AG20443 (cell line): ENCODE measurements at places on chromosomes 2 and 18.

DNA sequence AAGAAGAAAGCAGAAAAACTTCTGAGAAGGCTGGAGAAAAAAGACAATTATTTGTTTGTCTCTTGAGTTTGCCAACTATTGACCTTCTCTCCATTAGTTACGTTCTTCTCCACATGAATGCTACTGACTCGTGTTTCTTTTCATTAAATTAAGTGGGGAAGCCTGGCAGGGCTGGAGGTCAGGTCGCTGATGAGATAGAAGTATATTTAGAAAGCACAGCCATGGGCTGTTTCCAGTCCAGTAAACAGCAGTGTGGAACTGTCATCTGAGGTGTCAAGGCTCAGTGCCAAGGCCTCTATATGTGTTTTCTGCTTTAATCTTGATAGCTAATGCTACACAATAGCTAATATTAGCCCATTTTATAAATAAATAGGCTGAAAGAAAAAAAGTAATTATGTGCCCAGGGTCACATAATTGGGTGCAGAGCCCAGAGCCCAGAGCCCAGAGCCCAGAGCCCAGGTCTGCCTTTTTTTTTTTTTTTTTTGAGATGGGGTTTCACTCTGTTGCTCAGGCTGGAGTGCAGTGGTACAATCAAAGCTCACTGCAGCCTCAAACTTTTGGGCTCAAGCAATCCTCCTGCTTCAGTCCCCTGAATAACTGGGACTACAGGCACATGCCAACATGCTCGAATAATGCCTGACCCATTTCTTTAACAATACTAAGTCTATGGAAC lies 6.3 kb downstream of the MSGN1 start:
- no peak for DNase-seq

DNA sequence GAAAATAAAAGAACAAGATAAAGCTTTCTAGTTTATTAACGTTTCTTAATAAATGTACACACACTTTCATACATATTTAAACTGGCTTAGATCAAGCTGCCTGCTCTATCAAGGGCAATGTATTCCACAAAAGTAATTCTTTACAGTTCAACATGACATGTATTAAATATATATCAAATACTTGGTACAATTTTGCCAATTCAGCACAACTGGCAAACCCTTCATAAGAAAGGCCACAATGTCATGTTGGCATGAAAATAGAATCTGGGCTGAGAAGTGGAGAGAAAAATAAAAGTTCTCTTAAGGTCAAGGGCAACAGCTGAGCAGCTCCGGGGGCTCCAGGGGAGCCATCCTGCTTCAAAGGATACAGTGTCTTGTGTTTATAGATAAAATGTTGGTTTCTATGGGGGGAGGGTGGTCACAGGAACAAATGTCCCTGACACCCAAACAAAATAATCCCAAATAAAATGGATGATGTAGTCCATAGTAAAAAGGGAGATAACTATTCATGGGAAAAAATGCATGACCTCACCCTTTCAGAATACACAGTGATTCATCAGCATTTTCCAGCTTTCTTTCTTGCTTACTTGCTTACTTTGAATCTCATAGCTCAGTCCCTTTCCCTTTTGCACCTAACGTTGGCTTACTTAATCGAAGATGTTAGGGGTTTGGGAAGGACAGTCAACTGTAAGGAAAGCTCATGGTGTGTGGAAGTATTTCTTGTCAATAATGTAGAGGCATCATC lies 494.9 kb downstream of the NYAP2 start:
- DNase-seq, result peak; percentile 56

DNA sequence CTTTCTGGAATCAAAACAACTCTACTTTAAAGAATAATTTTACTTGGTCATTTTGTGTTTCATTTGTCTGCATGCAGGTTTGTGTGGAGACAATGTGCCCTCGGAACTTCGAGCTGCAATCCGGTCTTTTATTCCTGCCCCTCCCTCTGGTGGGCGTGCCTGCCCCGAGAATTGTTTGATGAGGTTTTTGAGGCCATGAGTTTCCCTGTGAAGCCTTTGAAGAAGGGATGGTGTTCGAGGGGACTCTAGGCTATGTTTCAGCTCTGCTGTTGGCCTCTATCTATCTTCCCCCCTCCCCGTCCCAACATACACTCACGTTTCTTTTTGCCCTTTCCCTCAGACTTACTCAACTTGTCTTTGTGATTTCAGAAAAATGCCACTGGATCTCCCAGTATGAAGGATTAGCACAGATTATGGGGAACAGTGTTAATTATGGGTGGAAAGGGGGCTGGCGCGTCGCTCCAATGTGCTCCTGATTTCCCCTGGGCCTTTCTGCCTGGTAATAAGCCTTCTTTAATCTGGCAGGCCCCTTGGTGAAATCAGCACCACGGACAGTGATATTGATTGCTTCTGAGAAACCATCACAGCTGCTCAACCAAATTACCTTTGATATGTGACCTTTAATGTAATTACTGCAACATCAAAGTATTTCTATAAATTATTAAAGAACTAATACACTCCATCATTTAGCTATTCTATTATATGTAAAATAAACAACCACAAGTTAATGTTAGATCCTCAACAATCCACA lies 82.2 kb downstream of the CELF4 start:
- DNase-seq, result peak; percentile 55

DNA sequence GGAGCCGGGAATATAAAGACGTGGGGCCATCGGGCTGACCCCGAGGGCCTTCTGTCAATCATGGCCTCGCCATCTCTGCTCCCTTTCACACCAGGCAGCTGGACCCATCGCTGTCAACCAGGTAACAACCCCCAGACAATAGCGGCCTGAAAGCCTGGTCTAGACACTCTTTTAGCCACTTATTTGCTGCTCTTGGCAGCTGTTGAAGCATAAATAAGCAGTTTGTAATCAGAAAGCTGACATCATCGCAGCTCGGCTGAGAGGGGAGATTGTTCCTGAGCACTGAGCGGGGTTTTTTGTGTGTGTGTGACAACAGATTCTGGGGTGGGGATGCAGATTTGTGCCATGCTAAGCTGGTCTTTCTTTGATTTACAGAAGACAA lies 423.6 kb upstream of the POU3F3 start:
- DNase-seq, result no peak

GRCh38 chr18:36934884-36935283 lies 106.0 kb downstream of the KIAA1328 start:
- DNase-seq, result peak; percentile 44

GRCh38 chr2:148594216-148594615 lies 50.3 kb upstream of the EPC2 start:
- DNase-seq, result no peak

GRCh38 chr2:45898819-45899218 lies 247.3 kb downstream of the PRKCE start:
- no peak for DNase-seq

GRCh38 chr2:239246723-239247122 lies 154.1 kb downstream of the HDAC4 start:
- DNase-seq, result no peak

- DNase-seq, result no peak
Observed at GRCh38 chr2:202022755-202023154, 10.9 kb upstream of the FZD7 start.

GRCh38 chr18:7562491-7562890 lies 4.6 kb upstream of the PTPRM start:
- DNase-seq, result no peak

- DNase-seq, result no peak
Observed at GRCh38 chr2:226423498-226423960, 376.1 kb downstream of the IRS1 start.

DNA sequence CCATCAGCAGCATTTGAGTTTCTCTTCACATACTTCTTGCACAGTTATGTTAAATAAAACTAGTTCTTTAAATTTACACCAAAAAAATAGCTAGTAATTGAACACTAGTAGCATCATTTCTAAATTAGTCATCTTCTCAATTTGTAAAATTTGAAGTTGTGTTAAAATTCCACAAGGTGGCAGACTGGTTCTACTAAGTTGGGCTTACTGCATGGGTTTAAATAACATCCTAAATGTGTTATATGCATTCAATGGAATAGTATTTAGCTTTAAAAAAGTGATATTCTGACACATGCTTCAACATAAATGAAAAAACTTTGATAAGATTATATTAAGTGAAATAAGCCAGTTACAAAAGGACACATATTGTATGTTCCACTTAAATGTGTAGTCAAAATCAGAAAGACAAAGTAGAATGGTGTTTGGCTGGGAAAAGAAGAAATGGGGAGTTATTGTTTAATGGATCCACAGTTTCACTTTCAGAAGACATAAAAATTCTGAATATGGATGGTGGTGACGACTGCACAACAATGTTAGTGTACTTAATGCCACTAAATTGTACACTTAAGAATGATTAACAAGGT lies 28.7 kb upstream of the RPRD1A start:
- peak; percentile 44 for DNase-seq

DNA sequence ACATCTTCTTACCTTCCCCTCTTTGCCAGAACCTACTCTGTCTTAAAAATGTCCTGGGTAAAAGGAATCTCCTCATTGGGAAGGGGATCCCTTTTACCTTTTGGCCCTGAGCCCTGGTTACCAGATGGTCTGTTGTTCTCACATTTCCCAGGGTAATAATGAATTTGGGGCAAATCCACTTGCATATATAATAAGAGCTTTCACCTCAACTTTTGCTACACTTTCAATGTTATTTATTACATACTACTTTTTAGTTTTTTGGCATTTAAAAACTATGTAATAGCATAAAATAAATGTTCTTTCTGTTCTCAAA lies 15.0 kb downstream of the CERS6 start:
- no peak for DNase-seq

- DNase-seq, result peak; percentile 14
Observed at GRCh38 chr18:51066273-51066672, 36.3 kb downstream of the SMAD4 start.

- no peak for DNase-seq
Observed at GRCh38 chr2:106117882-106118684, 76.0 kb downstream of the UXS1 start.

DNA sequence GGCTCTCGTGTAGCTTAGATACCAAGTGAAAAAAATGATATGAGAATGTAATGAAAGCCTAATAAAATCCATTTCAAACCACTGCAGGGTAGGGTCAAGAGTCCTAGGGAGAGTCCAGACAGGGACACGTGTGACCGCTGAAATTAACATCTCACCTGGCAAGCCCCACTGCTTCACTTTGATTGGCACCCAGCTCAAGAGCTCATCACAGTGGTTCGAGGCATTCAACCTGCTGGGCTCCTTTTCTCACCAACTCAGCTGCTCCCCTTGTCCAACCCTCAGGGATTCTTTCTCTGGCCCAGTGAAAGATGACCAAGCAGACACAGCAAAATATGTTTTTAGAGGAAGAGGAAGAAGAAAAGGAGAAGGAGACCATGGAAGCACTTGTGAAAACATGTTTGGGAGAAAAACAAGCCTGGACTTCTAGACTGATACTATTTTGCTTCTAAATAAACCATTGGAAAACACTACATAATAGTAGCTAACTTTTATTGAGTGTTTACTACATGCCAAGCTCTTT lies 49.2 kb upstream of the CREB1 start:
- DNase-seq, result no peak

- DNase-seq, result no peak
Observed at GRCh38 chr2:27446057-27446456, 3.9 kb downstream of the KRTCAP3 start.

GRCh38 chr2:176297067-176297466 lies 27.8 kb downstream of the MTX2 start:
- no peak for DNase-seq

- no peak for DNase-seq
Observed at GRCh38 chr2:20300656-20301055, 50.0 kb downstream of the PUM2 start.

- DNase-seq, result no peak
Observed at GRCh38 chr18:433960-434359, 66.5 kb downstream of the COLEC12 start.
